ENCODE measurements at places on chromosomes 16 and 17.
A peak's percentile ranks its signal among the peaks of the same experiment; 100 is the strongest.

GRCh38 chr17:31856750-31857149, 2.3 kb downstream of the COPRS start:
- no peak for DNase-seq

GRCh38 chr16:17301184-17301583, 169.6 kb downstream of the XYLT1 start:
- DNase-seq, result no peak

DNA sequence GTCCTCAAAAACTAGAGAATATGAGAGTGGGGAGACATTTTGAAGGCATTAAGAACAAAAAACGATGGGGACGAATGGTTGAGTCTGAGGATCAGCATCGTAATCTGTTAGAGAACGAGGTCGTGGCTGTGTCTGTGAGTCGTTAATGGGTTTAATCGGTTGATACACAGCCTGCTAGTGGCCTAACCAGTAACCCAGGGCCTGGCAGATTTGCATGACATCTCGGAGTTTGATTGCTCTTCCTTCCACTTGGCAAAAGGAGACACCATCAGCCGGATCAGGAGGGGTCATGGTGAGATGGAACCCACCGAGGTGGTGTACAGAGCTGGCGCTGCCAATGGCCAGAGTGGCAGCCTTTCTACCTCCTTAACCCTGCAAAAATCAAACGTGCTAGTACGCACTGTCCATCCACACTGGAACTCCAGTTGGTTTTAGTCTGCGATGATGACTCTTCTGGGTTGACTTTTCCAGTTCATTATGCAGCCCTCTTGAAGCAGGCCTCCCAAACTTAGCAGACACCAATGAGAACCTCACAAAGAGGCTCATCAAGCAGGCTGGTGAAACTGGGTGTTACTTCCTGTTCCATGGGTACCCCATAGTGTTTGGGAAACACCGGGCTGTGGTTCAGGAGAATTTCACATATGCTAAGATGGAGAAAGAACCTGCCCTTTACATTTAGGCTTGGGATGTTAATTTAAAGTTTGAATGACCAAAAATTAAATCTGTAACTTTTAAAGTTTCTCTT, 4.1 kb downstream of the HS3ST3B1 start:
- no peak for DNase-seq

DNA sequence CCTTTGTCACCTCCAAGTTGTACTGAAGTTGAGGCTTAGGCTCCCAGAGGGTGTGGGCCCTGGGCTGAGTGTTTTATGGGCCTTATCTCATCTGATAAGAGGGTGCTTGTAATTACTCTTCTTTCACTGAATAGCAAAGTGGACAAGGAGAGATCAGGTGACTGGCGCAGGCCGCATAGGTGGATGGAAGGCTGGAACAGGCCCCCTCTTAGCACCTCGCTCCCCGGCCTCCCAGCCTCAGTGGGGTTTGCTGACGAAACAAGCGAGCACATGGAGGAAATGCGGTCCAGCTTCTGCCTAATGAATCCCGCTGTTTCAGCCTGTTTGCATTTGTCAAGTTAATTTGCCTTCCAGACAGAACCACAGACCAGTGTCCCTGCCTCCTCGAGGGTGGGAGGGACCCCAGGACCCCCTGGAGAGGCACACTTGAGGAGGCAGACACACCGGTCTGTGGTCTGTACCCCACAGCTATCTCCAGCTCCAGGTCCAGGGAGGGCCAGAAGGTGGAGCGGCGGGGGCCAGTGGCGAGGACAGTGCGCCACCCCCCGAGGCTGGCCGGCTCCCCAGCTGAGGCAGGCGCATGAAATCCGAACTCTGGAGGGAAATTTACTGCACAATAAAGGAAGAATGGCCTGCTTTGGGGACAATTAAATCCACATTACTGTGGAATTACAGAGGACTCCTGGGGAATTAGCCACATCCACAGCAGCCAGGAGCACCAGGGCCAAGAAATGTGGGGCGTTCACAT, 123.4 kb downstream of the NTN1 start:
- DNase-seq, result no peak

- no peak for DNase-seq
Observed at GRCh38 chr16:56087626-56088025, 103.7 kb upstream of the GNAO1 start.

DNA sequence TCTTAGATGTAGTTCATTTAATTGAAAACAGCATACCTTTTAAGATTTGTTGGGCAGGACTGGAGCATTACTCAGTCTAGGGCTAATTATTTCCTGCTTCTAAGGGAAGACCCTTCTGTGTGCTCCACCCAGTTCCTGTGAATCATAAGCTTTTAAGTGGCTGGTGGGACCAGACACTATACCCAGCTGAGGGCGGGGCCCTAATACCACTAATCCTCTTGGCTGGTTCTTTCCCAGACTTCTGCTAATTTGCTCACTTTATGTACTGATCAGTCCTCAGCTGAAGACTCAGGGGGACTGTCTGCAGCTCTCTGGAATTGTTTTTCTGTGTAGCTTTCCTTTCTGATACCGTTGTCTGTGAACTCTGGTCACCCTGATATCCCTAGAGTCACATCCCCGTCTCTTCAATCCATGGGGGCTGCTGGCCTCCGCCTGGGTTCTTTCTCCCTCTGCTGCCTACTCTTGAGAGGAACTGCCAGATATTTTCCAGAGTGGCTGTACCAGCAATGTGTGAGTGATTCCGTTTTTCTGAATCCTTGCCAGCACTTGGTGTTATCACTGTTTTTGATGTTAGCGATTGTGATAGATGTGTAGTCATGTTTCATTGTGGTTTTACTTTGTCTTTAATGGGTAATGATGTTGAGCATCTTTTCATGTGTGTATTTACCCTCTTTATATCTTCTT, 35.1 kb downstream of the MFSD11 start:
- peak; percentile 33 for DNase-seq

- DNase-seq, result peak; percentile 51
Observed at GRCh38 chr17:39485555-39485954, 24.3 kb downstream of the CDK12 start.

GRCh38 chr17:40022497-40022896, 7.3 kb downstream of the CSF3 start:
- DNase-seq, result no peak

Data from HS-27A (cell line).